Stimulated activated CD8-positive, alpha-beta memory T cell treated with anti-CD3 and anti-CD28 coated beads, Interleukin-15, amount 100 ng/mL, for 24 hours (primary cell): ENCODE measurements at places on chromosomes 7 and 10.

GRCh38 chr10:89563861-89564478 lies 28.6 kb upstream of the SLC16A12 start:
- DNase-seq, result no peak

GRCh38 chr7:56062382-56062781 lies 1.7 kb upstream of the SUMF2 start:
- DNase-seq, result no peak

DNA sequence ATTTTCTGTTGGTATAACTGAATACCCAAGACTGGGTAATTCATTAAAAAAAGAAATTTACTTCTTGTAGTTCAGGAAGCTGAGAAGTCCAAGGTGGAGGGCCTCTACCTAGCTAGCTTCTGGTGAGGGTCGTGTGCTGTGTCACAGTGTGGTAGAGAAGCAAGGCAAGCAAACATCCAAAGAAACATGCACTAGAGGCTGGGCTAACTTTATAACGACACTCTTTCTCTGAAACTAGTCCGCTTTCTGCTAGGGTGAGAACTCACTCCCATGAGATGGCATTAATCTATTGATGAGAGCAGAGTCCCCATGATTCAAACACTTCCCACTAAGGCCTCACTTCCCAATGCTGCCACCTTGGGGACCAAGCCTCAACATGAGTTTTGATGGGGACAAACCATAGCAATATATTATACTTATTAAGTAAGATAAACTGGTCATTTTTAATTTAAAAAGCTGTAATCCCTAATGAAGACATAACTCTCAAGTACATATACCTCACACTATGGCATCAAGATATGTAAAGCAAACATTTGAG lies 50.8 kb downstream of the PHYHIPL start:
- DNase-seq, result no peak

- DNase-seq, result no peak
These were observed 21.7 kb upstream of the SEC61A2 start for GRCh38 chr10:12107781-12108180.

- DNase-seq, result no peak
These were observed 119.2 kb downstream of the NEURL1 start for GRCh38 chr10:103612462-103613365.

GRCh38 chr7:26155531-26156375 lies 3.8 kb downstream of the NFE2L3 start:
- DNase-seq, result no peak

DNA sequence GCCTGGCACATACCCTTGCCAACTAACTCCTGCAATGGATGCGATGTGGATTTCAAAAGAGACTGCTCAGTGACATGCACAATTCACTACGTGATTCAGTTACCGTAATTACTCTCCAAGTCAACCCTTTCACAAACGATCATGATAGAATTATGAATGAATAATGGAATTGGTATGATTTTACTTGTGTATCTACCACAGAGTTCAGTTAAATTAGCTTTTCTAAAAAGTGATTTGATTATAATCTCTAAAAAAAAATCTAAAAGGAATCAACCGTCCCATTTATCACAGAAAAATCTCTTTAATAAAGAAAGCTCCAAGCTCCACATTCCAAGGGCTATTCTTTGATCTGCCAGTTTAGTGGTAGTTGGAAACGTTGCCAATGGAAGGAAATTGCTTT lies 30.4 kb upstream of the RSU1 start:
- no peak for DNase-seq

DNA sequence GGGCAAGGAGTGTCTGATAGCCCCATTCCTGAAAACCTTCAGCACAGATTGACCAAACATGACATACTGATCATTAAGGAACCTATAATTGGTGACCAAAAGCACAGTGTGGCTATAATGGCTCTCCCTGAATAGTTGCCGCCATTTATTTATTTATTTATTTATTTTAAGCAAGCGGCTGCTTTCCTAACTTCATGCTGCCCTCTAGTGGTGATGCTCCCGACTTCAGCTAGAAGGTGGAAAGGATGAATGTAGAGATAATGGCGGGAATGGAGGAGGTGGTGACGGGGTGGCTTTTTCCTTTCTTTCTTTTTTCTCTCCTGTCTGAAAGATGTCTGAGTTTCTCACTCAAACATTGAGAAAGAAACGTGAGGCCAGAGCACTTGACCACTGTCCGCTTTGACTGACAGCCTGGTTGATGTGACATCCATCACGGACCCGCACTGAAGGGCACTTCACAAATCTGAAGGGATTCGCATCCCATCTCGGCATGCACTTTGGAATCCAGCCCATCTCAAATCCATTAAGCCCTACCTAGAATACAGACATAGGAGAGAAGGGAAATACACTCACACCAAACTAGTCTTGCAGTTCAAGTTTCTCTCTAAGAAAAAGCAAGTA lies 1090.1 kb downstream of the KCNMA1 start:
- DNase-seq, result no peak

DNA sequence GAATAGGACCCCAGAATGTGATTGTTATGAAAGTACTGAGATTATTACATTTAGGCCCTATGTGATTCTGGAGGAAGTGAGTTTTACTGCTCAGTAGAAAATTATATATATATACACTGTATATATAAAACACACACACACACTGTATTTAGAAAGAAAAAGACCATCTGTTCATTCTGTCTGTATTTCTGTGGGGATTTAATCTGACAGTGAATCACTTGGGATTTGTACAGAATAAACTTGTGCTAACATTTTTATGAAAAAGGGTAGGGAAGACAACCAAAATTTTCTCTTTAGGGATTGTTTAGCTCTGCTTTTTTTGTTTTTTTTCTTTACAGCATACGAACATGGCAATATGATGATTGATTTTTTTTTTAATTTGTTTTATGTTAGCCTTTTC lies 142.7 kb downstream of the EXOC4 start:
- DNase-seq, result no peak
